WERI-Rb-1 (cell line): ENCODE measurements at places on chromosomes 13 and 19.

DNA sequence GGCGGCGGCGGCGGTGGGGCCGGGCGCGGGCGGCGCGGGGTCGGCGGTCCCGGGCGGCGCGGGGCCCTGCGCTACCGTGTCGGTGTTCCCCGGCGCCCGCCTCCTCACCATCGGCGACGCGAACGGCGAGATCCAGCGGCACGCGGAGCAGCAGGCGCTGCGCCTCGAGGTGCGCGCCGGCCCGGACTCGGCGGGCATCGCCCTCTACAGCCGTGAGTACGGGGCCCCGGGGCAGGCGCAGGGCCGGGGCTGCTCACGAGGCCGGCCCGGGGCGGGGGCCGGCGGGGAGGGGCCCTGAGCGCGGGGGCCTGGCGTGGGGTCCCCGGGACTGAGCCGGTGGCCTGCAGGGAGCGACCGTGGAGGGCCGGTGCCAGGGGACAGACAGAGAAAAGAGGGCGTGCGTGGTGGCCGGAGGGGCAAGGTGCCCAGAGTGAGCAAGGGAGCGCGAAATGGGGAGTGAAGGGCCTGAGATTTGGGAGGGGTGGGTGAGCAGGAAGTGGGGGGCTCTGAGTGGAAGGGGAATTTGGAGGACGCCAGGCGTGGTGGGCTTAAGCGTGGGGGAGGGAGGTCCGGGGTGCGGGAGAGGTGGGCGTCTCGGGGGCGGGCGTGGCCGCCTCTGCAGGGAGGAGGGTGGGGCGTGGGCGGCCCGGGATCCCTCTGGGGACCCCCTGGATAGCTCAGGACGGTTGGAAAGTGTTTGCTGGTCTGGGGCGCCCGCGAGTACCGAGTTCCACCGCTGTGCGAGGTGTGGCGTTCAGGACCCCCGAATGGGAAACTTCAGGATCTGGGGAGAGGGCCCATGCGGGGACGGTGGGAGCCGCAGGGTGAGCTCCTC, 575 bp downstream of the CARM1 start:
- peak; percentile 39 for DNase-seq

GRCh38 chr13:39959497-39960144, 304.2 kb downstream of the COG6 start:
- DNase-seq = no peak

DNA sequence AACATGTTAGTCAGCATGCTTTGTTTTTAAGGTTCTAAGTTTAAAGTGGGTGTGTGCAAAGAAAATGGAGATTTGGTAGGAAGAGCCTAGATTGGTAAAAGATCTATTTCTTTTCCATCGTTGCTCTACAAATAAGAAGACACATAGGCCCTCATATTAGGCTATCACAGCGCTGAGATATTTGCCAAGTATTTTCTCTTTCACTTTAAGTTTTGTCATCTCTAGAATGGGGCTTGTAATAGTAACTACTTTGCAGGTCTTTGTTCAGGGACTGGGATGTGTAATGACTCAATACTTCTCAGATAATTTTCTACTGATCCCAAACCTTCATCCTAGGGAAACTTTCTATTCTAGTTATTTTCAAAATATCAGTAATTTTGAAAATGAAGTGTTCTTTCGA, 917.7 kb upstream of the SLC10A2 start:
- no peak for DNase-seq

DNA sequence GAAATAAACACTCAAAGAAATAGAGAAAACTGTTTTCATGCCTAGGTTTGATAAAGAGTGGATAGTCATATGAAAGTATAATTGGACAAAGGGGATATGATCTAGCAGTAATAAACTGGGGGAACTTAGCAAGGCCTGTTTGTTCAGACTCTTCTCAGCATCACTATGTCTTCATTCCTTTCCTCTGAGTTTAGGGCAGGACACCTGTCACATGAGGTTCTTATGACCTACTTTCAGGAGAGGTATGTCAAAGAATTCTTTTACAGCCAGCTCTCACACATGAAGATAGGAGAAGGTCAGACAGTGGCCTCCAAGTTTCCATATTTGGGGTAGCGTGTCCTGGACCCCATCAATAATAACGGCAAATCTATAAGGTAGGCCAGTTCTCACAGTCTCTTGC, 11.4 kb upstream of the RFXAP start:
- no peak for DNase-seq

DNA sequence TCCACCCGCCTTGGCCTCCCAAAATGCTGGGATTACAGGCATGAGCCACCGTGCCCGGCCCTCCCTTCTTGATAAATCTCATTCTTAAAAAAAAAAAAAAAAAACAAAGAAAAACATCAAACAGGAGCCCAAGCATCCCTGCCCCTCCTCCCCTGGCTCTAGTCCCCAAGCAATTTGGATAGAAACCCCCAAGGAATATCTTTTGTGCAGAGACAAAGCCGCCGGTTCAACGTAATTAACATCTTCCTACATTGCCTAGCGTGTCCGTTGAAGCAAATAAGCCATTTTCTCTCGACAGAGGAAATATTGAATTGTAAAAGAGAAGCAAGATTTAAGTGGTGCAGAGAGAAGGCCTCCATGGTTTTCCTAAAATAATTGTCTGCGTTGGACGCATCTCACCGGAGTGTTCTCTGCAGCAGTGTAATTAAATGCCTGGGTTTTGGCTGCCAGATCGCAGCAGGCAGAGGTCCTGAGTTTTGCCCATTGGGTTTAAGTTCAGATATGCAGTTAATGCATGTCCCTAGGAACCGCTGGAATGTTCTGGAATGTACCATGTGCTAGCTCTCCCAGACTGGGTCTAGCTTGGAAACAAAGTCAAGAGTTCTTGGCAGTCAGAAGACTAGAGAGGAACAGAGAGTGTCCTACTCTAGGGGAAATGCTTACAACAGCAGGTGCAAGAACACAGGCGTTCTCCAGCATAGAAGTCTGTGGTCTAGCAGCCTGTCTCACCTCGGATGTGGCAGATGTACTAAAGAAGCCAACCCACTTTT, 30.8 kb downstream of the PIN1 start:
- DNase-seq = no peak

DNA sequence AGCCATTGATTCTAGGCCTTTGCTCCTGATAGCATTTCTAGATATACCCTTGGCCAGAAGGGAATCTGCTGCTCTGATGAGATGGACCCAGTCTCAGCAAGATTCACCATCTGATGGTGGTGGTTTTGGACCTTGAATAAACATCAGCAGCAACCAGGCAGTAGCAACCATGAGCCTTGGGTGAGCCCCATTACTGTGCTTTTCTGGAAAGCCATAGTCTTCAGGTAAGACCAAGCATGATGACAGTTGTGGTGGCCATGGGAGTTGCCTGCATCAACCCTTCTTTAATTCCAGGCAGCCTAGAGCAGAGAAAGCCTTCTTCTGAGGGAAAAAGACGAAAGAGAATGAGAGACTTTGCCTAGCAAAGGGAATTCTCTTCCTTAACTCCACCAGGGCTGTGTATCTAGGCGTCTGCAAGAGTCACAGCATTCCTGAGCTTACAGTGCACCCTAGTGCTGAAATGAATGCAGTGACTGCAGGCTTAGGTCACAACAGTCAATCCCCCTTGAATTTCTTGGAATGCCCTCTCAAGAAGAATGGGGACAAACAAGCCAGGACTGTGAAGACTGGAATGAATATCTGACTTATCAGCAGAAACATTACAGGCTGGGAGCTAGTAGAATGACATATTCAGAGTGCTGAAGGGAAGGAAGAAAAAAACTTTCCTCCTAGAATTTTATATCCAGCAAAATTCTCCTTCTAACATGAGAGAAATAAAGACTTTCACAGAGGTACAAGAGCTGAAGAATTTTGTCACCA, 942.4 kb upstream of the PCDH20 start:
- DNase-seq = peak; percentile 32

DNA sequence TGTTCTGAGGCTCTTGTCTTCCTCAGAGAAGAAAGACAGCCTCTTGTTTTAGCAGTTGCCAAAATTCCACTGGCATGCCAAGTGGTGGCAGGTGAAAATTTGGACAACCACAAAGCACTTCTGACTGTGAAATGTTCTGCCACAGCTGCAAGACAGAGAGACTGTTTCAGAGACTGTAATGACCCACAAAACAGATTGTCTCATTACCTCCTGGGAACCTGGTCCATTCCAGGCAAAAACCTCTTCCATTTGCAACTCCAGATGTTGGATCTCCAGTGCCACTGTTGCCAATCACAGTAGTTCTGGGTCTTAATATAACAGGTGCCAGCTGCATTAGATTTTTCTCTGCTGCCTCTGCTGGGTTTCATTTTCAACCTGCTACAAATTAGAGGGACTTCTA, 911.5 kb downstream of the UQCRFS1 start:
- DNase-seq = no peak

GRCh38 chr19:19997656-19998268, 41.5 kb downstream of the ZNF682 start:
- DNase-seq = peak; percentile 59

- no peak for DNase-seq
Observed at GRCh38 chr13:56755181-56755935, 385.4 kb upstream of the PRR20A start.

DNA sequence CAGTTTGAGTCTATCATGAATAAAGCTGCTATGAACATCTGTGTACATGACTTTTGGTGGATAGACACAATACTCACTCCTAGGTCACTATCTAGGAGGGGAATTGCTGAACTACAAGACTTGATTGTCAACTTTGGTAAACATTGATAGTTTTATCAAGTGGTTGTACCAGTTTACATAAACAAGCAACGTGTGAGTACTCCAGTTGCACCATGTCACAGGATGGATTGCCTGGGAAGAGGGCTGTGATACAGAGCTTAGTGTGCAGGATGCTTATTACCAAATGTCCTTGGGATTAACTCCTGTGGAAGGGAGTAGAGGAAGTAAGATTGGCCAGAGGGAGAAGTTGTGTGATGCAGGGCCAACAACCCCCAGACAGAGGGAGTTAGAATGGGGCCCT, 37.7 kb downstream of the RAP2A start:
- no peak for DNase-seq

DNA sequence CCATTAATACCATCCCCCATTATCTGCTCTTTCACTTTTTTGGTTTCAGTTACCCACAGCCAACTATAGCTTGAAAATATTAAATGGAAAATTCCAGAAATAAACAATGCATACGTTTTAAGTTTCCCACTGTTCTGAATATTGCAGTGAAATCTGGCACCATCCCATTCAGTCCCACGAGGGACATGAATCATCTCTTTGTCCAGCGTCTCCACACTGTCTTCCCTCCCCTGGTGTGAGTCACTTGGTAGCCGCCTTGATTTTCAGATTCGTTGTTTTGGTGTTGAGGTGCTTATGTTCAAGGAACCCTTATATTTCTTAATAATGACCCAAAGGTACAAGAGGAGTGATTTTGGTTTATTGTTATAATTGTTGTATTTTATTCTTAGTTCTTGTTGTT, 246.1 kb downstream of the DCT start:
- DNase-seq = no peak

GRCh38 chr19:44587963-44588770, 25.2 kb upstream of the IGSF23 start:
- DNase-seq = no peak

DNA sequence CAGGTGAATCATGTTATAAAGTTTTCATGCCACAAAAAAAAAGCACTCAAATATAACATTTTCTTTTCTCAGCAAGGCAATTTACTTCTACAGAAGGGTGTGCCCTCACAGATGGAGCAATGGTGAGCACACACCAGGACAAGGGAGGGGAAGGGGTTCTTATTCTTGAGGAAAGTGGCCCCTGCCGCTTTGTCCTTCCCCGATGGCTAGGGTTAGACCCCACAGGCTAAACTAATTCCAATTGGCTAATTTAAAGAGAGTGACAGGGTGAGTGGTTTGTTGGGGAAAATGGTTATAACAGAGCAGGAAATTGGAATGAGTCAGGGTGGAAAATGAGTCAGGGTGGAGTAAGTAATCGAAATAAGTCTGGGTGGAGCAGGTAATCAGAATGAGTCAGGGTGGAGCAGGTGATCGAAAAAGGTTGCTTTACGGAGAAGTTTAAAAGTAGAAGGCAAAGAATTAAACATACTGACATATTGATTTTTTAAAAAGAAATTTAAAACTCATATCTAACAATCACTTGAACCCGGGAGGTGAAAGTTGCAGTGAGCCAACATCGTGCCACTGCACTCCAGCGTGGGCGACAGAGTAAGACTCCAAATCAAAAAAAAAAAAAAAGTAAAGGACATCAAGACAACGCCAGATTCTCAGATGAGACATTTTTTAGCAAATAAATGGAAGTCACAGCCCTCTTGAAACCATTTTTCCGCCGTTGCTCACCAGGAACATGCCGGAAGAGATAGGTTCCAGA, 813 bp downstream of the ZNF562 start:
- no peak for DNase-seq

DNA sequence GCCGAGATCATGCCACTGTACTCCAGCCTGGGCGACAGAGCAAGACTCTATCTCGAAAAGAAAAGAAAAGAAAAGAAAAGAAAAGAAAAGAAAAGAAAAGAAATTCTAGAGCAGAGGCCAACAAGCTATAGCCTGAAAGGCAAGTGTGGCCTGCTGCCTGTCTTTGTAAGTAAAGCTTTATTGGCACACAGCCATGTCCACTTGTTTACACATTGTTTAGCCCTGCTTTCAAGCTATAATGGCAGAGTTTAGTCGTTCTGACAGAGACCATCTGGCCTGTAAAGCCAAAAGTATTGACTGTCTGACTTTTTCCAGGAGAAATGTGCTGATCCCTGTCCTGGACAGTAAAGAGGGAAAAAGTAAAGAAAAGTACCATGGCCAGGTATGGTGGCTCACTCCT, 18.3 kb downstream of the NWD1 start:
- DNase-seq = no peak

DNA sequence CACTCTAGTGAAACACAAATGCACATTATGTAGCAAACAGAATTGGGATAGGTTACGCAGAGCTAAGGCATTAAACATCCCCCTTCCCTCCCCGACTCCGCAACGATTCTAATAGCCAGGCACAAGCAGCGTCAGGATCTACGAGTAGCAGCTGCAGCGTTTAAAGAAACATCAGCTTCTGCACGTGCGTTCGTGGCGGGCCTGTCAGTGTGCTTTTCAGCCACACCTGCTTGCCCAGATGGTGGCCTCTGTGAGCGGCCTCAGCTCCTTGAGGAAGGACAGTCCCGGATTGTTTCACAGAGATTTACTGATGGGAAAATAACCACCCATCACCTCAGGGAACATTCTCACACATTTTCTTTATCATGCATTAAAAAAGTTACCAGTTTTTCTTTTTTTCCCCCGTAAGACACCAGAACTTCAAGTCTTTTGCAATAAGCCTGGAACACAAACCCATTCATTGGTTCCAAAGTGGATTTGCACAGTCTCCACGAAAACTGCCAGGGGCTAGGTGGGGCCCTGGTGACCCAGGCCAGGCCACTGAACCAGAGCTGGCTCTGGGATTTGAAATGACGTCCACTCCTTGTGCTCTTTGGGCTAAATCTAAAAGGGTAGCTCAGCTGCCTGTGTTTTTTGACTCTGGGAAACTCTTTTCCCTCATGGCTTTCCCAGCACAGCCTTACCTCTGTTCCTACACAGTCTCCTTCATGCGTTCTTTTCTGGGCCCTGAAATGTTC, 325.5 kb downstream of the KCNRG start:
- peak; percentile 55 for DNase-seq

DNA sequence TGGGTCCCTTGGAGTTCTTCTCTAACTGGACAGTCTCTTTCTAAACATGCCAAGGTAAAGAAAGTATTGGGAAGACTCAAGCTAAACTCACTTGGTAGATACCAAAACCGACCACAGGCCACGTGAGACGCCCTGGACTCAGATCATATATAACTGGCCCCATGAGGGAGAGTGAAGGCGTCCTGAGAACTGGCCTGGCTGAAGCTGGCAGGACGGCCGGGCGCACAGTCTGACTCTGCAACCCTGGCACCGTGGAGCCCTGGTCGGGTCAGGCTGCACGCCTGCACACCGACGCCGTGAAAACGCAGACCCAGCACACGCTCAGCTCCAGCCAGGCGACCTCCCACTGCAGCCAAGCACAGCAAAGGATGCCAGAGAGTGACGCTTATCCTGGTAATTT, 122.5 kb upstream of the SPACA7 start:
- DNase-seq = no peak
